Activated T-helper 2 cell treated with anti-CD3 and anti-CD28 coated beads, Interferon-gamma antibody, Interleukin-2, Interleukin-4, amounts not matched to agents 10 μg/mL and 5 μg/mL and 100 μg/mL, durations not matched to agents 14 hours and 24 hours and 36 hours (primary cell): ENCODE measurements at places on chromosomes 1 and 21.

DNA sequence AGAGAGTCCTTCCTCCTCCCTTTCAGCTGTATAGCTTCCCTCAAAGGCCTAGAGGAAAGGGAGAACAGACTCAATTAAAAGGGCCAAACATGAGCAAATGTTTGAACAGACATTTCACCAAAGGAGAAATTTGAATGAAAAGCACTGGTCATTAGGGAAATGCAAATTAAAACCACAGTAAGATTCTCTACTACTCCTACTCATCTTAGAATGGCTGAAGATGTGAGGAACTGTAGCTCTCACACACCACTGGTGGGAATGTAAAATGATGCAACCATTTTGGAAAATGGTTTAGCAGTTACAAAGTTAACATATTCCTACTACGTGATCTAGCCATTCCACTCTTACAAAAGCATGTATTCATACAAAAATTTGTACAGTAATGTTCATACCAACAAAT, 253.0 kb upstream of the HOOK1 start:
- H3K27me3 ChIP-seq, result peaks cover 2% of the 10 kb centered on the region
- H3K27ac ChIP-seq, result no peak overlapping the region
- H3K36me3 ChIP-seq, result peaks cover 17% of the 10 kb centered on the region

DNA sequence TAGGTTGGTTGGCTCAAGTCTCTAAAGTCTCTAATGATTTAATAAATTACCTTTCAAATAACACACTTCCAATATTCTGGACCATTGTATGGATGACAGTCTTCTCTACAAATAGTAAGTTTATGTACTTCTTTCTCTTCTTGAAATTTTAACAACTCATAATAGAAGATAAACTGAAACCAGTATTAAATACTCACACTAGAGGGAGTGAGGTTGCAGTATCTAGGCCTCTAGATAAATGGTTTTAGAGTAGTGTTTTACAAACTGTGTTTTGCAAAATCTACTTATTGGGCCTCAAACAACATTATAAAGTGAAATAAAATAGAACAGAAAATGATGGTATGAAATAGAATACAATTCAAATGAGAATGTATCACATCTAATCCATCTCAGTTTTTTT, 479.9 kb upstream of the BRINP3 start:
- H3K27me3 ChIP-seq, result no peaks in the 10 kb centered on the region
- DNase-seq, result no peak
- no peaks in the 10 kb centered on the region for H3K36me3 ChIP-seq
- no peak overlapping the region for H3K4me3 ChIP-seq

GRCh38 chr1:199751962-199752687, 275.4 kb upstream of the NR5A2 start:
- H3K36me3 ChIP-seq, result no peaks in the 10 kb centered on the region
- H3K4me1 ChIP-seq, result no peaks in the 10 kb centered on the region
- H3K27me3 ChIP-seq, result no peaks in the 10 kb centered on the region
- no peak overlapping the region for H3K27ac ChIP-seq
- H3K4me3 ChIP-seq, result no peak overlapping the region
- no peak for DNase-seq

DNA sequence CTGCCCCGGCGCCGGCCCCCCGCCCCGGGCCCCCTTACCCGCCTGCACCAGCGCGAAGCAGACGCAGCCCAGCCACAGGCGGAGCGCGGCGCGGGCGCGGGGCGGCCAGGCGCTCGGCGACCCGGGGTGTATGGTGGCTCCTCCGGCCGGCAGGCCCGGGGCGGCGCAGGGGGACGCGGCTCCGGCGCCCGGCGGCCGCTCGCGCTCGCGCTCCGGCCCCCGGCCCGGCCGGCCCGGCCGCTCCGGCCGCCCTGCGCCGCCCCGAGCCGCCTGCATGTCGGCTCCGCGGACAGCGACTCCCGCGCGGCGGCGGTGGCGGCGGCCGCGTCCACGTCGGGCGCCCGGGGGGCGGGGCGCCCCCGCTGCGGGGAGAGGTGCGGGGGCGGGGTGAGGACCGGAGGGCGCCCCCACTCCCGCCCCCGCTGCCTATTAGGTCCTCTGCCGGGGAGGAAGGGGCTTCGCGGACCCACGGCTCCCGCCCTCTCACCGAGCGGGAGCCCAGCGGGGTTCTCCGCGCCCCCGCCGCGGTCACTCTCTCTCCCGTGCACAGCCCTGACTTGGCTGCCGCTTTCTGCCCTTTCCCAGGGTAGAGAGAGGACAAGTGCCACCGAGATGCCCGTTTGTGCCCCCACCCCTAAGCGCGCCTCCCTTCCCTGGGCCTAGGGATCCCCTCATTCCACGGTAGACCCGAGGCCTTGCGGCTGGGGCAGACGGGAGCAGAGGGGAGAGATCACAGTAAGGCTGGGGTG, at the start of gene FNDC5:
Gene FNDC5, minus strand, starts transcription at position 298 of the 749 bp plus-strand sequence.
- no peak within 1 kb of the TSS for H3K27ac ChIP-seq
- peaks cover 5% of the 10 kb centered on the region for H3K4me1 ChIP-seq
- peaks cover 40% of the 10 kb centered on the region for H3K27me3 ChIP-seq
- no peak for DNase-seq
- H3K36me3 ChIP-seq, result peaks cover 15% of the 10 kb centered on the region

- no peak overlapping the region for H3K4me3 ChIP-seq
- DNase-seq, result no peak
- no peaks in the 10 kb centered on the region for H3K36me3 ChIP-seq
- H3K27me3 ChIP-seq, result no peaks in the 10 kb centered on the region
- H3K27ac ChIP-seq, result no peak overlapping the region
Measured at GRCh38 chr1:77544845-77545244, 137.6 kb downstream of the ZZZ3 start.

DNA sequence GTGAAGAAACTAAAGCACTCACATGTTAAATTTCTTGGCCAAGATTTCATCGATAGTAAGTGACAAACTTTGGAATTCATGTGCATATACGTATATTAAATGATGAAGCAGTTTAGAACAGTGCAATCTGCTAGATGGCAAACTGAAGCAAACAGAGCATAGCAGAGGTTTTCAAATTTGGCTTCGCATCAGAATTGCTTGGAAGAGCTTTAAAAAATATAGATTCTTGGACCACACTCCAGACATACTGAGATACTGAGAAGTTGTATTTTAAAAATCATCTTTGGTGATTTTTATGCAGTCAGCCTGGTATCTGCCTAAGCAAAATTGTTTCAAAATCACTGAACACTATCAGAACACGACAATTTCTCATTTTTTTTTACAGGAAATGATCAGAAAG, 709.2 kb downstream of the PLA2G4A start:
- H3K4me1 ChIP-seq, result no peaks in the 10 kb centered on the region
- no peaks in the 10 kb centered on the region for H3K27me3 ChIP-seq
- no peak for DNase-seq
- H3K4me3 ChIP-seq, result no peak overlapping the region

DNA sequence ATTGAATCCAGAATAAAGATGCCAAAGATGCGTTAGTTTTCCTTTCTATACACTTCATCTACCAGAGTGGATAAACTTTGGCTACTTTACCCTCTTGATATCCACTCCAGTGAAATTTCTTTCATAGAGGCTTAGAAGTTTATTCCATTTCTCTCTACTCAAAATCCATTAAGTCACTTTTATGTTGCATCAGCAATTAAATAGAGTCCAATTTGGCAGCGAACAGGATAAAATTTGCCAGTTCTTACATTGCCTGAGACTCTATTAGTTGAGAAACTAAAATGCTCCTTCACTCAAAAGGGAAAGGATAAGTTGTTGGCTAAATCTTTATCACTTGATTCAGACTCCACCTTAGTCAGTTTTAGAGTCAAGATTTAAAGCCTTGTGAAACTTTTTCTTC, 57.9 kb downstream of the ACBD6 start:
- DNase-seq, result no peak
- no peak overlapping the region for H3K4me3 ChIP-seq
- no peak overlapping the region for H3K27ac ChIP-seq
- no peaks in the 10 kb centered on the region for H3K4me1 ChIP-seq
- peaks cover 9% of the 10 kb centered on the region for H3K36me3 ChIP-seq
- H3K27me3 ChIP-seq, result no peaks in the 10 kb centered on the region

DNA sequence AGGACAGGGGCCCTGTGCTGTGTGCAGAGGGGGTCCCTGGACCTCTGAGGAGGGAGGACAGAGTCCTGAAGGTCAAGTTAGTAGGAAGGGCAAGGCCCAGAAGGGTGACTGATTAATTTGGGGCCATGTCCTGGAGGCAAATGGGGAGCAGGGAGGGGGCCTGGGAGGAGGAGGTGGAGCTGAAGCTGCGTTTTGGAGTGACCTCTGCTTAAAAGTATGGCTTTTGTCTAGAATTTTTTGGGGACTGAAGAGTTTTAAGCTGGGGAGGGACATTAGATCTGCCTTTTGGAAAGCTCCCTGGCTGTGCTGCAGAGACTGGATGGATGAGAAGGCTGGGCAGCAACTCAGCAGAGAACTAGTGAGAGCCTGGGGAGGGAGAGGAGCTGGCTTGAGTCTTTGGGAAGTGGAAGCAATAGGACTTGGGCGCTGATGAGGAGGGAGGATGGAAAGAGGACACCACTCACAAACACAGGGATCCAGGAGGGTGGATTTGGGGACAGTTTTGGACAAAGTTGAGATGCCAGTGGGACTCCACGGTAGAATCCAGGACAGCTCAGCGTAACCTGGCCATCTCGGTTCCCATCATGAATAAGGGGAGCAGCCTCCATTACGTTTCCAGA, 52.9 kb downstream of the ACBD3 start:
- no peaks in the 10 kb centered on the region for H3K27me3 ChIP-seq
- no peaks in the 10 kb centered on the region for H3K36me3 ChIP-seq
- DNase-seq, result no peak
- H3K27ac ChIP-seq, result no peak overlapping the region
